ENCODE measurements at places on chromosomes 16 and 17.

DNA sequence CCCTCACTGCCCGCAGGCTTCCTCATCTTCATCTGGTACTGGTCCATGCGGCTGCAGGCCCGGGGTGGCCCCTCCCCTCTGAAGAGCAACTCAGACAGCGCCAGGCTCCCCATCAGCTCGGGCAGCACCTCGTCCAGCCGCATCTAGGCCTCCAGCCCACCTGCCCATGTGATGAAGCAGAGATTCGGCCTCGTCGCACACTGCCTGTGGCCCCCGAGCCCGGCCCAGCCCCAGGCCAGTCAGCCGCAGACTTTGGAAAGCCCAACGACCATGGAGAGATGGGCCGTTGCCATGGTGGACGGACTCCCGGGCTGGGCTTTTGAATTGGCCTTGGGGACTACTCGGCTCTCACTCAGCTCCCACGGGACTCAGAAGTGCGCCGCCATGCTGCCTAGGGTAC lies 4.7 kb upstream of the ADGRG3 start:
- no peak for DNase-seq

DNA sequence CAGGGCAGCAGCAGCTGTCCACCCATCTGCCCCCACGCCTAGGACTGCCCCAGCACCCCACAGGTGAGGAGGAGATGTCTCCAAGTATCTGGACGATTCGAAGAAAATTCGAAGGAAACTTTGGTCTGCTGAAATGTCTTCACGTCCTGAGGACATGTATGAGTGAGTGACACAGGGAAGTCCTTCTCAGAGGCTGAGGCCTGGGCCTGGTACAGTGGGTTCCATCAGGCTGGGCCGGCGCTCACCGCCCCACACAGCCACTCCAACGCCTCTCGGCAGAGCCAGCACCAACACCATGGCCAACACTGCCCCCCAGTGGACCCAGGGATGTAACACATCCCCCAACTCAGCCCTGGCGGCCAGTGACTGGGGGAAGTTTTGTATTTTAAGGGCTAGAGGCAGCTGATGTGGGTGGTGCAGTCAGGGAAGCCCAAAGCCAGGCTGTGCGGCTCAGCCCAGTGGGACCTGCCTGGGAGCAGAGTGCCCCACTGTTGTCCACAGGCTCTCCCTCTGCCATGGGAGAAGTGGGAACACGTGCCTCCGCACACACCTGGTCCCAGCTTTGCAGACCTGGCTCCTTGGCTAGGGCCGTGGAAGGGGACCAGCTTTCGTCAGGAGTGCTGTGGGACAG lies 55.8 kb upstream of the FASN start:
- peak; percentile 57 for DNase-seq

- no peak for DNase-seq
Observed at GRCh38 chr17:63399856-63400255, 46.2 kb downstream of the CYB561 start.

GRCh38 chr17:18041776-18042175 lies 2.6 kb downstream of the GID4 start:
- no peak for DNase-seq

DNA sequence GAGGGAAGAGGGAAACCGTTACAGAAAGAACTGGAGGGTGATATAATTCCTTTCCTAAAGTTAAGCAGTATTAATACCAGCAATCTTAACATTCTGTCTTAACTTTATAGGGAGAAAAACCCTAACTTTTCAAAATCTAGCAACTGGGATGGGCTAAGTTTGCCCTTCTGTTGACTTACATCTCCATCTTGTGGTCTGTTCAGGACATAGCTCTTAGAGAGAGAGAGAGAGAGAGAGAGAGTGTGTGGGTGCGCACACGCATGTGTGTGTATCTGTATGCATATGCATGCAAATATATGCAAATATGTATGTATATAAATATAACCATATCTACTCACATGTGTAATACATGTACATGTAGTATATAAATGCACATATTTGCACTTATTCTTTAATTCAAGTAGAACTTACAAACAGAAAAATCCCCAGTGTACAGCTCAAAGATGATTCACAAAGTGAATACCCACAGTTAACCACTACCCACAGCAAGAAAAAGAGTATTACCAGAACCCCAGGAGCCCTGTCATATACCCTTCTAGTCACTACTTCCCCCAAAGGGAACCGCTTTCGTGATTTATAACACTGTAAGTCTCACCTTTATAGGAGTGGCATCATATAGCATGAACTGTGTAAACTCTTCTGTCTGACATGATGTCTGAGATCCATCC lies 46.5 kb downstream of the STX8 start:
- DNase-seq = no peak

DNA sequence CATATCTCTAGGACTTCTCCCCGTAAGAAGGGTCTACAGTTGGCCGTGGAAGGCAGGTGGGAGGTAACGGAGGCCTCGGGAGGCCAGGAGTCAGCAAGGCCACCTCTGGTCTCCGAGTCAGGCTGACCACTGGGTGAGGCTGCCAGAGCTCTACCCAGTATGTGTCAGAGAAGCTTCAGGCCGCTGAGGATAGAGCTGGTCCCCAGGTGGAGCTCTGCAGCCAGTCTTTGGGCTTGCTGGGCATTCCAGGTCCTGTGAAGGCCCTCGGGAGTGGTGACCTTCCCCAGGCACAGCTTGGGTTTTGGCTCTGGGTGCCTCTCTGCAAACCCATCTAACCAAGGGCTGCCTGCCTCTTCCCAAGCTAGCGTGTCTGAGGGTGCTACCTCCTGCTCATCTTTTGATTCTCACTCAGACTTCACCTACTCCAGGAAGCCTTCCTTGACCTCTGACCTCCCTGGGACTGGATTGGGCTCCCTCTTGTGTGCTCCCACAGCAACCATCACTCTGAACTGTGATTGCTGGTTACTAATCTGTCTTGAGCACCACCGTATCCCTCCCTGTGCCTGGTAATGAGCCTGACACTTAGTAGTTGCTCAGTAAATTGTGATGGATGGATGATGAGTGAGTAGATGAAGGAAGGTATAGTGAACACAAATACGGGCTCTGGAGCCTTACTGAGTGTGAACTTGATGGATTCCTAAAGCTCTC lies 22.3 kb downstream of the RHBDL3 start:
- DNase-seq = no peak

- DNase-seq = no peak
Observed at GRCh38 chr17:4715063-4715744, 4.8 kb downstream of the ARRB2 start.

GRCh38 chr16:25064937-25065336 lies 46.6 kb upstream of the LCMT1 start:
- no peak for DNase-seq

DNA sequence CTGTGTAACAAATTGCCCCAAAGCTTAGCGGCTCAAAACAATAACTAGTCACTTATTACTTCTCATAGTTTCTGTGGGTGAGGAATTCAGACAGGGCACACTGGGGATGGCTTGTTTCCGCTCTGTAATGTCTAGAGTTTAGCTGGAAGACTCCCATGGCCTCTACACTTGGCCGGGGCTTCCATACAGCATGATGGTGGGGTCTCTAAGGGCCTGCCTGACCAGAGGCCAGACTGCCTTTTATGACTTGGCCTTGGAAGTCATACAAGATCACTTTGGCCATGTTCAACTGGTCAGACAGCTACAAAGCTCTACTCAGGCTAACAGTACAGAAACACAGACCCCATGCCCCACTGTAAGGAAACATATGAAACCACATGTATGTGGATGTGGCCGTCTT lies 8.2 kb downstream of the GLP2R start:
- DNase-seq = no peak

GRCh38 chr17:81064678-81065475 lies 29.9 kb downstream of the BAIAP2 start:
- no peak for DNase-seq

DNA sequence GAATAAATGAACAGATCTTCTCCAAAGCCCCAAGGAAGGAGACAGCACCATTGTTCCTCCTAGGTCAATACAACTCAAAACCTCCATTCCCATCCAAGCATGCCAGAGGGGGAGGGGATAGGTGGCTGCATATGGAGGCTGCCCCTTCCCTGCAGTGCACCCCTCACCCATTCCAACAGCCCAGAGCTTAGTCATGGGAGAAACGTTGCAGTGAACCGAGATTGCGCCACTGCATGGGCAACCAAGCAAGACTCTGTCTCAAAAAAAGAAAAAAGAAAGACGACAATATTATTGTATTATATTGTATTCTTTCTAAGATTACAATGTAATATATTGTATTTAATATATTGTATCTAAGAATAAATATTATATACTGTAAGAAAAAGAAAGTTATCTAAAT lies 36.4 kb upstream of the CD300E start:
- no peak for DNase-seq

- no peak for DNase-seq
Observed at GRCh38 chr17:5210091-5210490, 18.4 kb upstream of the ZNF594 start.

GRCh38 chr16:17491140-17491662 lies 20.4 kb upstream of the XYLT1 start:
- no peak for DNase-seq

GRCh38 chr17:80146121-80147034 lies 550 bp downstream of the EIF4A3 start:
- DNase-seq = no peak

- DNase-seq = no peak
Observed at GRCh38 chr17:80485846-80486245, 9.4 kb upstream of the NPTX1 start.

- DNase-seq = no peak
Observed at GRCh38 chr16:1681032-1681431, 3.0 kb downstream of the JPT2 start.

DNA sequence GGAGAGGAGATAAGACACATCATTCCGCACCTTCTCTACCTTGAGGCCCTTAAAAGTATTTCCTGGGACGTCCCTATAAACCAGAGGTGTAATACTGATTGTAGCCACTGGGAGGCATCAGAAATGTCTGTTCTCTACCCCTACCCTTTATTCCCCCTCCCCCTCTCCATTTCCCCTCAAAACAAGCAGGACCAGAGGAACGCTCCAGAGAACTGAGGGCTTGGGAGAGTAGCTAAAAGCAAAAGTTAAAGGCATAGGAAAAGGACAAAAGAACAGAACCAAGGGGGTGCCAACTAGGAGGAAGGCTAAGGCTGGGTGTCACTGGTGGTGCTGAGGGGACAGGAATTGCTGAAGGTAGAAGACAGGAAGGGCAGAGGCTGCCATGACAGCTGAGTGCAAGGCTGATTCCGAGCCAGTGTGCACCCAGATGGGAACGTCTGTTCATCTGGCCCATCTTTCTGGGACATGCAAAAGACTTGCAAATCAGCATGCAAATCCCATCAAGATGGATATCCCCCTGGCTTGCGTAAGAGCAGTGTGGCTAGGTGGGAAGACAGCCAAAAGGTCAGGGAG lies 6.7 kb downstream of the CAMTA2 start:
- DNase-seq = no peak
